ENCODE measurements at places on chromosomes 16 and 17.

- no peak for DNase-seq
Measured at GRCh38 chr17:32590974-32591373, 104.2 kb downstream of the CDK5R1 start.

- no peak for DNase-seq
Measured at GRCh38 chr17:76884995-76885893, 17.0 kb downstream of the MGAT5B start.

DNA sequence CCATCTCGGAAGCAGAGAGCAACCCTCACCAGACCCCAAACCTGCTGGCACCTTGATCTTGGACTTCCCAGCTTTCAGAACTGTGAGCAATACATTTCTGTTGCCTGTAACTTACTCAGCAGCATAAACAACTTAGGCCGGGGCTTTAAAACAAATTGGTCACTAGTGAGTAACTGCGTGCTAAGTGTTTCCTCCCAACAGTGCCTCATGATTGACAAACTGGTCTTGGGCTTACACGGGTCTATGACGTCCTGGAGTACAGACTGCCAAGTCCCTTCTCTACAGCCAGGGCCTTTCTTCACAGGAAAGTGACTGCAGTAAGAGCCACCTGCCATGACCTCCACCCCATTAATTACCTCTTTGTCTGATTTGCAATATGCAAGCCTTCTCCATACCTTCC, 136.7 kb downstream of the XYLT1 start:
- no peak for DNase-seq

DNA sequence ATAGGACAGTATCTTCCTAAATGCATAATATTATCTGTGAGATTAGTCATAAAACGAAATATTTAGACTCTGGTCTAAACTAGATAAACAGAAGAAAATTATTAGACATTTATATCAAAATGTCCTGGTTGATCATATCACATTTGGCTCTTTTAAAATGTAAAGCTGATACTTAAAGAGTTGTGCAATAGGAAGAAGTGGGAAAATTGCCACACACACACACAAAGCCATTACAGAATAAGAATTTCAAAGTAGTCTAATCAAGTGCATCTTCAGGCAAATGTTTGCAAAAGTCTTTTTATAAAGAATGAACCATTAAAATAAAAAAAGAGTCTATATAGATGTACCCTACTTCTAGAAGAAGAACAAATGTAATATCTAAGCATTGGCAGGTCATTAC, 301.7 kb downstream of the KIF2B start:
- DNase-seq, result no peak

GRCh38 chr17:21164620-21165019, 37.9 kb downstream of the DHRS7B start:
- no peak for DNase-seq

DNA sequence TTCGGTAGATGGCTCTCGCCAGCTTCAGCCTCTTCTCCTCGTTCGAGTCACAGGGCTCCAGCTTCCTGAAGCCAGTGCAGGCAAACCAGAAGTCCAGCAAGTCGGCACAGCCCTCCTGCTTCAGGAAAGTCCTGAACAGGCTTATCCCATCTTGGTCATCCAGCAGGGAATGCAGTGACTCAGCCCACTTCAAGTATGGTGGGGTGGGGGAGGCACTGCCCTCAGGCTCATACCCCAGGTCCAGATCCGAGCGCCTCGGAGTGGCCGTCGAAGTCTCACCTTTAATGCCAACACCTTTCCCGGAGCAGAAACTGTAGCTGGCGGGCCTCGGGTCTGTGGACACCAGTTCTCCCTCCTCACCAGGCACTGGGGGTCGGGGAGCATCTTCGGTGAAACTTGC, 5.9 kb downstream of the AXIN1 start:
- no peak for DNase-seq

- DNase-seq, result no peak
Measured at GRCh38 chr16:88007321-88007731, 56.1 kb downstream of the BANP start.

- no peak for DNase-seq
Measured at GRCh38 chr16:72927199-72928089, 120.5 kb downstream of the ZFHX3 start.

- no peak for DNase-seq
Measured at GRCh38 chr17:80187515-80187941, 17.7 kb downstream of the CARD14 start.

DNA sequence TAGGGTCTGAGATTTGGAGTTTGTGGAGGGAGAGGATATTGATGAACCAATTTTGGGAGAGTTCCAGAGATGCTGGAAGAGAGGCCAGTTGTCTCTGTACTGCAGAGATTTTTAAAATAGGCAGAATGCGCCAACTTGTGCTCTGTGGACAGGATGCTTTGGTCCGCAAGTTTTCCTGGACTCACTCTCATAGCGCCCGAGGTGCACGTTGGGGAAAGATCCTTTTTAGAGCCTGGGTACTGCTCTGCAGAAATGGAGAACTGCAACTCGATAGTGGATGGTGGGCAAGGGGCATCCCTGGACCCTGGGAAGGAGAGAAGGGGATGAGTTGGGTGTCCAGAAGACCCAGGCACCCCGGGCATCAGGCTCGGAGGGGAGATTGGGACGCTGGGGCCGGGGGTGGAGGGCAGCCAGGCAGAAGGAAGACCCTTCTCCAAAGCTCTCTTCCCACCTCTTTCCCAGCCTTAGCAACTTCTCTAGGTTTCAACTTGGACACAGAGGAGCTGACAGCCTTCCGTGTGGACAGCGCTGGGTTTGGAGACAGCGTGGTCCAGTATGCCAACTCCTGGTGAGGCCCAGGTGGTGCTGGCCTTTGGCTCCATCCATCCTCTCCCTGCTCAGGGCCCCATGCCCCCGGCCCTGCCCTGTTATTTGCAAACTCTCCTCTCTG, 590 bp downstream of the ITGAX start:
- DNase-seq, result no peak

DNA sequence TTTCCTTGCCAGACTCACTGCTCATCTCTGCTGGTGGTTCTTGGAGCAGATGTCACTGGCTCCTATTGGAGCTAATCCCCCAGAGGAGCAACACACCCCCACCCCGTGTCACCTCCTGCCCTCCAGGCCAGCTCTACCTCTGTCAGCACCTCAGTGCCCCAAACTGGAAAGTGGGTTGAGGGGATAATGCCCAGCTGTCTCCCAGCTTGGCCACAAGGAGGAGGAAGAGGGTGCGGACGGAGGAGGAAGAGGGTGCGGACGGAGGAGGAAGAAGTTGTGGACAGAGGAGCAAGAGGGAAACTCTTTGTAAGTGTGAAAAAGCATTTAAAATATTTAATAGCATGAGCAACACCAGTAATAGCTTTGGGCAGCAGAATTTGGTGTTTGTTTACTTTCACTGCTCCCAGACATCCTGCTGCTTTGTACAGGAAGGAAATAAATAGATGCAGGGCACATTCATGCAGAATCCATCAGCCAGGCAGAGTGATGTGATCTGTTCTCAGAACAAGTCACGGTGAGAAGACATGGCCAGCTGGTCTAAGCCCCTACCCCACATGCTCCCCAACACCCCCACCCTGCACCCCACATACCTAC, 82.5 kb downstream of the C17orf67 start:
- DNase-seq, result no peak

Data from stimulated activated CD8-positive, alpha-beta memory T cell treated with anti-CD3 and anti-CD28 coated beads, Interleukin-7, amount 100 ng/mL, for 4 hours (primary cell).